ENCODE measurements at places on chromosomes 11 and 22.
A peak's percentile ranks its signal among the peaks of the same experiment; 100 is the strongest.

DNA sequence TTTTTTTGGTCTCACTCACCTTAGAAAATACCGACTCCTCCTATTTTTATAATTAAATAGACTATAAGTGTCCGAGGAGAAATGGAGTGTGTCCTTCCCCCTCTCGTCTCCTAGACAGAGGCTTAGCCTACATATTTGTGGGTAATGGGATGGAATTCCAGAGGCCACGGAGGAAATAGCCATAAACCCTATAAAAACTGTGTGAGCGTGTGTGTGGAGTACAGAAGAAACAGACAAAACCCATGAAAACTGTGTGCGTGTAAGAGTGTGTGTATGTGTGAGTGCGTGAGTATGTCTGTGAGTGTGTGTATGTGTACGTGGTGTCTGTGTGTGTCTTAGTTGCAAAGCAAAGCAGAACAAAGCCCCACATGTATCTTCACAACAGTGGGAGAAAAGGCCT lies 883.5 kb downstream of the OPCML start:
- DNase-seq: no peak

GRCh38 chr11:113722221-113722620 lies 16.1 kb upstream of the TMPRSS5 start:
- DNase-seq: peak; percentile 24

GRCh38 chr11:41246399-41246745 lies 213.1 kb downstream of the LRRC4C start:
- DNase-seq: no peak

DNA sequence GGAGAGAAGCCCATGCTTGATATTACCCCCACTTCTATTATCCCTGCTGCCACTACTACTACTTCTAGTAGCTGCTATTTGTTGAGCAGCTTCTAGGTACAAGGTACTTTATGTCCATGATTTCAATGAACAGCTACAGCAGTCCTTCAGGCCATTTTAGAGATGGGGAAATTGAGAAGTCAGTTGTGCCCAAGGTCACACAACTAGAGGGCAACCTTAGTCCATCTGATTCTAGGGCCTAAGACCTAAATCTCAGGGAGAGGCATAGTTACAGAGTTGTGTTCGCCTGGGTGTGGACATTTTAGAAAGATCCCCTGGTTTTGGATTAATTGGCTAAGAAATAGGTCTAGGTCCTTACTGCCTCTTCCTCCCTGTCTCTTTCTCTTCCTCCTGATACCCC lies 52.3 kb downstream of the MICAL2 start:
- no peak for DNase-seq

GRCh38 chr11:114478768-114479167 lies 39.5 kb downstream of the REXO2 start:
- DNase-seq: peak; percentile 14

DNA sequence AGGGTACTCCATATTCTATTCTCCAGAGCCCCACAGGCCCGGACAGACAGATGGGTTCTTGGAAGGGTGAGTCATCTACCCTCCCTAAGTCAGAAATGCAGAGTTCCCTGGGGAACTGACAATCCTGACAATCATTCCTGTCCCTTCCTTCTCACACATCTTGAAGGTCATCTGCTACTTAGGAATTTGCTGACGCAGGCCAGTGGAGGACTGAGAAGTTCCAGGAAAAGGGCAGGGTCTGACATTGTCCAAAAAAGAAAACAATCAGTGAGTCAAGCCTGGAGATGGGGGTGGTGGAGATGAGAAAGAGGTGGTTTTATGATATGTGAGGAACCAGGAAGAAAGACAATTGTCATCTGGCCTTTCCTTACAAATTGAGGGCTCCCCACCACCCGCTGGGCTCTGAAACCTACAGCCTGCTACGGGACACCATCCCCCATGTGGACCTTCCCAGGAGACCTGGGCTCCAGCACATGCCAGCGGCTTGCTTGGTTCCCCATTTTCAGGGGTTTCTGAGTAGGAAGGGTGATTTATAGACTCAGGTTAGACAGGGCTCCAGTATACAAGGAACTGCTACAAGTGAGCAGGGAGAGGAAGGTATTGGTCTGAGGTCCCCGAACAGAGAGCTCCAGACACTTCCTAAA lies 12.9 kb downstream of the CD59 start:
- peak; percentile 98 for DNase-seq

GRCh38 chr11:10930972-10931760 lies 73.3 kb upstream of the ZBED5 start:
- peak; percentile 84 for DNase-seq

DNA sequence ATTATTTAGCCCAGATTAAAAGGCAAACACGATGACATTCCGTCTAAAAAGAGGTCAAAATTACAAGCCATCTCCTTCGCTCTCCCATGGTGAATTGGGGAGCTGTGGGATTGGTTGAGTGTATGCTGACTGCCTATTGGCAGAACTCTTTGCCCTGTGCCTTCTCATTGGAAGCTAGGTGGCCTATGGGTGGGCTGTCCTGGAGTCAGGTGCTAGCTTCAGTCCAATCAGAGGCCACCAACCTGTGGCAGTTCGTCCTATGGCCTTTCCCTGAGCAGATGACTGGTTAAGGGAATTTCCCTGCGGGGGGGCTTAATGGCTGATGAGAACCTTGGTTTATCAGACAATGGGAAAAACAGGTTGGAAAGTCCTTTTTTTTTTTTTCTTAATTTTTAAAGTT lies 3.2 kb upstream of the MTMR3 start:
- no peak for DNase-seq

DNA sequence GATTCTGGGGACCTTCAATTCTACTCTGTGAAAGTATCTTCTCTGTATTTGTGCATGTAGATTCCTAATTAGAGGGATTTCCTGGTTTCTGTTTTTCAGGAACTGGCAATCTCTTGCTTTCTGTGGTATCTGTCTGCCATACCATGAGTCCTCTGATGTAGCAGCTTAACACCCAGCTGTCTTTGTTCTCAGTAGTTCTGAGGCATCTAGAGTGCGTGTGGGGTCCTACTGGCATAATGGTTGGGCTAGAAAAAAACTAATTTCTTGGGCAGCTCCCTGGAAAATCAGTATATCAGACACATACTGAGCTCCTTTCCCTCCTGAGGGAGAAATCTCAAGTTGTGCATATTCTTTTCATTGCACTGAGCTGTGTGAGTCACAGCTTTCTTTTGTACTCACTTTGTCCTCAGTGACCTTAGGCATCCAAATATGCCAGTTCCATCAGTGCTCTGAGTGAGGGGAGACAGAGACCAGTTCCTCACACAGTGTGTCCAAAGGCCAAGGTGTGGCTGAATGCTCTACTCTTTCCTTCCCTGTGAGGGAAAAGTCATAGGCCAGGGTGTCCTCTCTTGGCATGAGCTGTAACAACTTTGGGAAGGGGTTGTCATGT lies 35.5 kb upstream of the SLC22A24 start:
- no peak for DNase-seq

- DNase-seq: peak; percentile 56
These were observed 53.3 kb upstream of the CD44 start for GRCh38 chr11:35085531-35086165.

DNA sequence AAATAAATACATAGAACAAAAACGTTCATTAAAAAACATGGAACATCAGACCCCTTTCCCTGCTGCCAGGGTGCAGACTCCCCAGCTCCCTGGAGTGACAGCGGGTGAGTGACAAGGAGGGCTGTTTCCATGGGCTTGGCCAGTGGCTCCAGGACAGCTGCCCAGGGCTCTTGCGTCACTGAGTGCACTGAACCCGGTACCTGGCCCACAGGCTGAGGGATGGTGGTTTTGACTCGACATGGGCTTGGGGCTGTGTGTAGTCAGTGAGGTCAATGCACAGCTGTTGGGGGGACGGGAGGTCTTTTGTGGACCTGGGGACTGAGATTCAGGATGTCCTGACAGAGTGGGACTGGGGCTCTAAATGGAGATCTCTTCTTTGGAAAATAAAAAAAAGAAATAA lies 142.1 kb upstream of the B3GAT1 start:
- no peak for DNase-seq

- peak; percentile 40 for DNase-seq
These were observed 125.2 kb downstream of the MICAL2 start for GRCh38 chr11:12235553-12235946.

DNA sequence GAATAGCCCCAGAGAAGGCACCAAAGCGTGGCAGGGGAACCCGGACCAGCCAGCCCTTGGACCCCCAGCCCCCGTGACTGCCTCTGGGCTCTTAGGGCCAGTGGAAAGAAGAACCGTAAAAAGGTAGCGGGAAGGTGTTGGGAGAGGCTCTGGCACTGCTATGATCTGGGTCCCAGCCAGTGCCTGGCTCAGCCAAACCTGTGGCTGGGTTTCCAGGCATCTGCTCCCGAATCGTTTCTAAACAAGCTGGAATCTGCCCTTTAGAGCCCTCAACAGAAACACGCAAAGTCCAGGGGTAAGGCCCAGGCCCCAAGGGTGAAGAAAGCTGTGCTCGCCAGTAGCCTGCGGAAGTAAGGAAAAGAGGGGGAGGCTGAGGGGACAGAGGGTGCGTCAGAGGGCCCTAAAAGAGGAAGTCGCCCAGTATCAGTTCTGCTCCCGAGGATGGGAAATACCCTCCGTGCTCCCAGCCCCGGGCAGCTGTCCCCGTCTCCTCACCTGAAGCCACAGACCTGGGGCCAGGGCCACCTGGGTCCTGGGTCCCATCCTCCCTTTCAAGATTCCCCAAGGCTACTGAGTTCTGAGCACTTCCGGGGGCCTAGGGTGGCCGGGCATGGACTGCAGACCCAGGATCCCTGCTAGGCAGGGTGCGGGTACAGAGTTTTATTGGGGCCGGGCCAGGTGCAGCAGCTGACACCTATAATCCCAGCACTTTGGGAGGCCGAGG lies 24.7 kb downstream of the IL10RA start:
- DNase-seq: no peak

DNA sequence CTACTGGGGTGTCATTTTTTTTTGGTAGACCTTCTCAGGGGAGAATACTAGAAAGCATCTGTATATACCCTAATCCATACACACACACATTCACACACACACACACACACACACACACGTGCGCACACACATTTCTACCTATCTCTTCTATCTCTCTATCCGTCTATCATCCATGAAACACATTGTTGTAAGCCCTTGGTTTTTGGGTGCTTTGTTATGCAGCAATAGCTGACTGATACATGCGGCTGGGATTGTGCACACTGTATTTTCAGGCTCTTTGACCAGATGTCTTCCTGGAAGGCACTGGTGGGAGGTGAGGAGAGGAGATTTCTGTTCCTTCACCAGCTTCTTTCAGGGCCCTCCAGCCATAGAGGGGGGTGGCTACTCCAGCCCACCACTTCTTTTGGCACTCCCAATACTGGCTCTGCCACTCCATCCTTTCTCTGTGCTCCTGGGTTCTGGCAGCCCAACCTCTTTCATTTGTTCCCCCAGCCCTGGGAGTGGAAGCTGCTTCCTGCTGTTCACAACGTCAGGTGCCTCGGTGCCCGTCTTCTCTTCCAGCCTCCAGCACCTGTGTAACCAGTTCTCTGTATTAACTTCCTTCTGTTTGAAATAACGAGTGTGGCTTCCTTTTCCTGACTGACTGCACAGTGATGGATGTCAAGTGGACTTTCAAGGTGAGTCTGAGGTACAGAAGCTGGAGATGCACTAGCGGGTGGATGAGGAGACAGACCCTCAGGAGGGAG lies 12.4 kb upstream of the MUC2 start:
- no peak for DNase-seq

DNA sequence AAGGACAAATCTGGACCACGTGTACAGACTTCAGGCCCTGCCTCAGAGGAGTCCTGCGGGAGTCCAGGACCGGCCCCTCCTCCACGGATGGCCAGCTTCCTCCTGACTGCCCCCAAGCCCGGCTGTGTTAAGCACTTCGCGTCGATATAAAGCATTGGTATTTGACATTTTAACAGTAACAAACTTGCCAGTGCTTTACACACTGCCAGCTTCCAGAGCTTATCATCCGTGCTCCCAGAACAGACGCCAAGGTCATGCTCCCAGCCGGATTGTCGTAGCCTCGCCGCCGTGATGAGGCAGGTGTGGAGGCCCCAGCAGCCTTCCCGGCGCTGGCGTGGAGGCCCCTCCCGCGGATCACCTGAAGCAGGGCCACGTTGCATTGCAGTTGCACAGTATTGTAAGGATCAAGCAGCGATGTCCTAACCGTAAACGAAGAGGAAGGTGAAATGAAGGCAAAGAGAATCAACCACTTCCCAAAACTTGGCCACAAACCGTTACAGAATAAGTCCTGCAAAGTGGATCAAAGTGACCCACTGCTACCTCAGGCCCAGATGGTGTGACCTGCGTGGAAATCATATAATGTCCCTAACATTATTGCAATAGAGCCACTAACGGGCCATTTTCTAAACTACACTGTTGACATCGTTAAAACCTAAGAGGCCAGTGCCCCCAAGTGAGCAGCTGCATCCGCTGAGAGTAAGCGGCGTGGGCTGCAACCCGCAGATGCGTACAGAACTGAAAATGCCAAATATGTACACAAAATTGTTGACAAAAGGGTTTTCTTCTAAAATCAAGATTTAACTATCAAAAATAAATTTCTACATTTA lies 51.6 kb downstream of the CERK start:
- no peak for DNase-seq

GRCh38 chr11:24453129-24453718 lies 43.6 kb upstream of the LUZP2 start:
- DNase-seq: peak; percentile 2

Data from fibroblast of pulmonary artery (primary cell).